ENCODE measurements at places on chromosomes 4 and X.

GRCh38 chrX:80432863-80433262 is 12.6 kb downstream of the TENT5D start:
- DNase-seq = no peak

DNA sequence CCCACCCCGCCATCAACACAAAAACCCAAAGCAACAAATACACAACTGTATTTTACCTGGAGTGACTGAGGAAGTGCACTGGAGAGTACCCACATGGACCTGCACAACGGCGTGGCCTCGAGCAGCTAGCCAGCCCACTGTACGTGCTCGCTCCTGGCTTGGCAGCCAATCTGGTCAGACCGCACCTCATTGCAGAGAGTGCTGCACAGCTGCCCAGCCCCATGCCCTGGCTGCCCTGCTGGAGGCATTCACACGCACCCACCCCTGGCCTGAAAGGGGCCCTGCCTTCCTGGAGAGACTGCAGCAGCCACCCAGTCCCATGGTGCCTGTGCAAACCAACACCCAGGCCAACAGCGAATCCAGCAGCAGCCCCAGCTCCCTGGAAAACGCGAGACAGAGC is 116.3 kb downstream of the GALNTL6 start:
- DNase-seq = no peak

- DNase-seq = no peak
Measured at GRCh38 chr4:48681856-48682255, 98.2 kb downstream of the FRYL start.

GRCh38 chr4:130053723-130054122 is 957.8 kb downstream of the C4orf33 start:
- DNase-seq = no peak

DNA sequence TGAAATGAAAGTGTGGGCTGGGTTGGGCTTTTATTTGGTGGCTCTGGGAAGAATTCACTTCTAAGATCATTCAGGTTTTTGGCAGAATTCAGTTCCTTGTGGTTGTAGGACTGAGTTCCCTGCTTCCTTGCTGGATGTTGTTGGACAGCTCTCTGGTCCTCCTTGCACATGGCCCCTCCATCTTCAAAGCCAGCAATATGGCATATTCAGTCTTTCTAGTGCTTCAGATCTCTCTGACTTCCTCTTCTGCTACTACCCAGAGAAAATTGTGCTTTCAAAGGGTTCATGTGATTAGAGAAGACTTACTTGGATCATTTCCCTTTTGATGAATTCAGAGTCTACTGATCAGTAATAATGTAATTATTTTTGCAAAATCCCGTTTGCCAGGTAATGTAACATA is 12.8 kb upstream of the IGFBP7 start:
- no peak for DNase-seq

GRCh38 chr4:171636606-171637005 is 176.6 kb upstream of the GALNTL6 start:
- no peak for DNase-seq

GRCh38 chrX:848386-848785 is 217.8 kb downstream of the SHOX start:
- DNase-seq = no peak

GRCh38 chr4:99651016-99651769 is 6.4 kb downstream of the C4orf54 start:
- DNase-seq = no peak

GRCh38 chr4:24686866-24687692 is 102.7 kb upstream of the DHX15 start:
- DNase-seq = no peak

DNA sequence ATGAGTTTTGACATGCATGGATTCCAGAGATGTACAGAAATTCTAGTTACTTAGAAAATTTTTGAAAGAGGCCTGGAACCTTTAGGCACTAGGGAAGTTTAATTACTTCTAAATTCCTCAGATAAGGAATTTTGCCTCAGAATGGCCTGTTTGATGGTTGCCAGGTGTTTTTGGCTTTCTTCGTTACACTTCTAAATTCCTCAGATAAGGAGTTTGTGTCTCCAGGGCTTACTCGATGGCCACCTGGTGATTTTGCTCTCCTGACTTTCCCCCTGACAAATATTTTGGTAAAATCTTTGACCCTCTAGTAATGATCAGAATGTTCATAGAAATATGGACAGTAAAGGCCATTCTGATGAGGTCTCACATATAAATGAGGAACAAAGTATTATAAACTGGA is 64.3 kb downstream of the BEX3 start:
- DNase-seq = no peak

DNA sequence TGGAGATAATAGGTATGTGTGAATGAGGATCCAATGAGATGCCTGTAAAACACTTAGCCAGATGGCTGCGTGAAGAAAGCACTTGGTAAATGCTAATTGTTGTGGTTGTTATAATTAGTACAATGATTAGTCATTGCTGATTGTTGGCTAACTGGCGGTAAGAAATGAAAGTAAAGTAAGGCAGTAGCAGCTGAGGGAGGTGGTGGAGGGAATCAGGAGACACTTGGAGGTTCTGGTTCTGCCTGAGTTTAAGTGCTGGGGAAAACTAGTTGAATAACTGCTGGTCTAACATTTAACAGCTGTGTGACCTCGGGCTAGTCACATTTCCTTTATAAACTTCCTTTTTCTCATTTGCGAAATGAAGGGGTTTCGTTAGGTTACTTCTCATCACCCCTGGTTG is 30.9 kb downstream of the CD38 start:
- DNase-seq = no peak

DNA sequence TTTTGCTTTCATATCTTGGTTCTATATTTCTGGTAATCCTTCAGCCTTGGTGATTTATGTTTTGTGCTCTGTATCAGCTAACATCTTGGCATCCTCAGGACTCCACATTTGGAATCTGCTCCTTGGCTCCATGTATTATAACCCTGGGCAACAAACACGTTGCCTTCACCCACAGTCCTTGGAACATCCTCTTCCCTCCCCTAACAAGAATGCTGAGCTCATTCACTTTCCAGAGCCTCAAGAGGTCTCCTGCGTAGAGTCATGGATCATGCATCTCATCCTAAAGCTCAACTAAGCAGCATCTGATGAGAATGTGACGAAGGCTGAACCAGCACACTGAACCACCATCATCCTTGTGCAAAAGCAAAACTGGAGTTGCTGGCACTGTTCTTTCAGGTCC is 60.5 kb upstream of the C1GALT1C1 start:
- no peak for DNase-seq

- no peak for DNase-seq
Measured at GRCh38 chr4:10684631-10685030, at the start of gene CLNK. CLNK (minus strand) TSS chr4:10684768; CDS start chr4:10667869, 16,899 bp downstream.

DNA sequence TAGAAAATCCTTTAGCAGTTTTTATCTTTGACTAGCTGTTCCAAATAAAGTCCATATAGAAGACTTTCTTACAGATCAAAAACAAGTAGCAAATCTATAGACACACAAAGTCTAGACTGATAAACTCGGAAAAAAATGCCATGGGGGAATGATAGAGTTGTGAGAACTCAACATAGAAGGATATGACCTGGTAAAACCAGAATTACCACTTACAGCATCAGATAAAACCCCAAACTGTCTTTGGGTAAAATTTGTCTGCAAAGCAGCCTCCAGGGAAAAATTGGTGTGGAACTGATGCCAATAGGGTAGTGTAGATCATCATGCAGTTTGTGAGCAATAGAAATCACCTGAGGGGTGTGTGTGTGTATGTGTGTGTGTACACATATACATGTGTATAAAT is 579.1 kb downstream of the SPOCK3 start:
- DNase-seq = no peak

- DNase-seq = no peak
Measured at GRCh38 chr4:25013756-25014661, 16.7 kb downstream of the LGI2 start.

- DNase-seq = no peak
Measured at GRCh38 chrX:7201496-7201895, 53.5 kb upstream of the PUDP start.

- DNase-seq = no peak
Measured at GRCh38 chrX:101550751-101551379, 518 bp downstream of the ARMCX1 start.

- DNase-seq = no peak
Measured at GRCh38 chr4:102295153-102295862, 50.0 kb downstream of the SLC39A8 start.

DNA sequence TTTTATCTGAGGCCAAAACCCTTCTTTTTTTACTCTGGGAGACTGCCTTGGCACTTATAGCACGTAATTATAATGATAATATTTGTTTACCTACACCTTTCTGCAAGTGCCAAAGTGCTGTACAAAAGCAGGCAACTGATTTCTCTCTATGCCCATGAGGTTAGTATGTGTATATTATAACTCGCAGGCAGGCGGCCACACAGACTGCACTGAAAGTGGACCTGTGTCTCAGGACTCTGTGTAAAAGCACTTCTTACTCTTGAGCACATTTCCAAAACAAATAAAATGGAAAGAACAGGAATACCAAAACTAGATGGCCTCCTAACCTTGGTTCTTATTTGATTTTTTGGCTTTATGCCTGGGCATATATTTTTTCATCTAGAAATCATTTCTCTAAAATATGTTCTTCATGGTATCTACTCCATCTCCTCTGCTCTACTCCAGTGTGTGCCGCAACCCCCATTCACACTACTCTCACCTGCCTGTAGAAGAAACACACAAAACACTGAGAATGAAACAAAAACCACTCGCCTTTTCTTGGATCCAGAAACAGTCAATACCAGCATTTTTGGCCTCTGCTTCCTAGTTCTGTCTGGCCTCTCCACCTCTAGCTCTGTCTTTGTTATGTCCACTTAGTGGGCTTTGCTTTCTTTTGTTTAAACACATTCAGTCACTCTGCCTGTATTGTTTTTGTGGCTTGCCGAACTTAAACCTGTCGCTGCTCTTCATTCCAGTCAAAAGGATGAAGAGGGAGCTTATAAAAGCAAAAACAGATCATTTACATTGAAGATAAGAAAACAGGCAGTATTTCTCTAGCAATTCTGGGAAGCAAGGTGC is 934.5 kb upstream of the TENM3 start:
- DNase-seq = no peak

DNA sequence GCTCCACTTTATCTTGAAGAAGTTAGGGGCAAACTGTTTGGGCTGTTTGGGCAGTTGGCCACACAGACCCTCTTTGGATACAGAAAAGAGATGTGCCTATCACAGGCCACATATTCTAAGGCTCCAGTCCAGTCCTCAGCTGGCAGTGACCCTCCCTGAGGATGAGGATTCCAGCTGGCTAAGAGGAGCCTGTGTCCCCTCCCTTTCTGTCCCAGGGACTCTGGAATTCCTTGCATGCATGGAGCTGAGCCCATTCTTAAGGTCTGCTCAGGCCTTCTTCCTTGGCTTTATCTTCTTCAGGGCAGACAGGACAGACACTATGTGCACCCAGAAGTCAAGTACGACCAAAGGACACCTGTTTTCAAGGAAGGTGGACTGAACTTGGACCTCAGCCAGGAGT is 23.8 kb upstream of the GK2 start:
- DNase-seq = no peak

GRCh38 chrX:154321594-154321993 is 26.0 kb downstream of the TKTL1 start:
- DNase-seq = no peak

DNA sequence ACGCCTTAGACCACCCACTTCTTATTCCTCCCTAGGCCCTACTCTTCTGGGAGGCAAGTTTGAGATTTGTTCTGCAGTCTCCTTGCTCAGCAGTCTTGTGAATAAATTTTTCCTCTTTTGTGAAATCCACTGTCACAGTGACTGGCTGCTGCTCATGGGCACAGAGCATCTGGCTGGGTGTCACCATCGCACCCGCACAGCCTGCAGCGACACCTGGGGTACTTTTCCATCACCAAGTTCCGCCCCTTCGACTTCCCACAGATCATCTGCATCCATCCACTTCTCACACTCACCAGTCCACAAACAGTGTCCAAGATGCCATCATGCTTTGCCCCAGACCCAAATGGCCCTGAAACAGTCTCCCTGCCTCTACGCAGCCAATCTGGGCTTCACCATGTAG is 36.4 kb upstream of the AFAP1 start:
- DNase-seq = no peak

- DNase-seq = no peak
Measured at GRCh38 chr4:176052744-176053143, 12.9 kb upstream of the WDR17 start.

GRCh38 chr4:7309636-7310390 is 117.5 kb downstream of the SORCS2 start:
- DNase-seq = no peak

- DNase-seq = no peak
Measured at GRCh38 chr4:139786494-139787354, 121.1 kb downstream of the MGST2 start.

DNA sequence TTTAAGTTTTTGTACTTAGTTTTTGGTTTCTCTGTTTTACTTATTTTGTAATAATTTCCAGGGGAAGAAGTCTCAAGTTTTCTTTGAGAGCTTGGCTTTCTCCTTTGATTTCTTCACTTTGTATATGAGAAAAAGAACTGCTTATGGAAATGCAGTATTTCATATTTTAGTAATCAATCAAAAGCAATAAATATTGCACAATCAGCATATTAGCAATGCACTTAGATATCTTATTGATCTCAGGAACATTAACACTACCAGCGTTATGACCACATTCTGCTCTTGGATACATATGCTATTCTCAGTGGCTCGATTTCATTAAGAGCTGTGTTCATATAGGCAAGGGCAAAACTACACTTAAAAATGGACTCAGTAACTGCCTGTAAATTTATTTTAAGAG is 381.0 kb upstream of the DMD start:
- DNase-seq = no peak

DNA sequence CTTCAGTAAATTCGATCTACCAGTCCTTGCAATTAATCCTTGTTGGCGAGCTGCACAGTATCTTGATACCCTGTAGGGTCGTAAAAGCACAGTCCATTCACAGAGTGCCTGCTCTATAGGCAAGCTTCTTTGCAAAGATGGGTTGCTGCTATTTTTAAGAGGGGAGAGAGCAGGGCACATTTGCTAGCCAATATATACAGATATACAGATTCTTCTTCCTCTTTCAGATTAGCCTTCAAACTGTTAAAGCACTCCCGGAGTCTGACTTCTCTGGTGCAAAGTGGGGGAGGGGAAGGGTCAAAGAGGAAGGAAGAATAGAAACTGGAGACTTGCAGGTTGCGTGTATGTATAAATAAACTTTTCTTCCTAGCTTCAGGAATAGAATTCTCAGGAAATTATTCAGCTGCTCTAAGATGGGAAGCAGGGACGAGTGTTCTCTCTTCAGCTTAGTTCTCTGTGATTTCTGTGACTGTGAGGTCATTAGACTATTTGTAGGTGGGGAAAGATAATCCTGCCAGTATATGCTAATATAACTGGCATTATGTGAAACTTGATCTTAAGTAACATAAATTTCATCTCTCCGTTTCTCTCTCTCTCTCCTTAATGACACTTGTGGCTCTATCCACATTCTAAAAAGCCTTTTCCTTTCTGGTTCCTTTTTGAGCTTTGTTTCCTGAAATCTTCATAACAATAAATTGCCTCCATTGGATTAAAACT is at the start of gene CYSLTR1:
TSS of gene CYSLTR1 (minus strand) at position 242 of the 717 bp plus-strand sequence. CDS start 53,865 bp downstream, outside the sequence.
- no peak for DNase-seq

DNA sequence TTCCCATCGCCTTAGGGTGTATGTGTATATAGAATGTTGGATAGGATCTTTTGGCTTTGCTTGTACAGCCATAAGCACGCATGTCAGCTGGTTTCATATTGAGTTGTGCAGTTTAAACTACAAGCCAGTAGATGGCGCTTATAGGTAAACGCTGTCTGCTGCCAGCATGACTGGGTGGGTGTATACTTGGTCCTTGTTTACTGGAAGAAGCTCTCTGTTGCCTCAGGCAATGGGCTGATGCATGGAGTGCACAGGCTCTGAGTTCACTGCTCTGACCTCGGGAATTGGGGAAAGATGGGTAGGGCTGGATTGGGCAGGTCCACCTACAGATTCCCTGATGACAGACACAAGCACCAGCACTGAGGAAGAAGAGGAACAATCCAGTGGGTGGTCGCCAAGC is 831.5 kb downstream of the STIM2 start:
- DNase-seq = no peak

Data from activated T-cell treated with anti-CD3 and anti-CD28 coated beads for 4 hours (primary cell).